ENCODE measurements at places on chromosomes 7 and 10.

- DNase-seq, result no peak
Observed at GRCh38 chr7:131548371-131548770, 8.1 kb downstream of the PODXL start.

GRCh38 chr7:138575897-138576428, 115.9 kb downstream of the TRIM24 start:
- no peak for DNase-seq

GRCh38 chr10:43905512-43906236, 257.0 kb upstream of the ZNF32 start:
- no peak for DNase-seq

DNA sequence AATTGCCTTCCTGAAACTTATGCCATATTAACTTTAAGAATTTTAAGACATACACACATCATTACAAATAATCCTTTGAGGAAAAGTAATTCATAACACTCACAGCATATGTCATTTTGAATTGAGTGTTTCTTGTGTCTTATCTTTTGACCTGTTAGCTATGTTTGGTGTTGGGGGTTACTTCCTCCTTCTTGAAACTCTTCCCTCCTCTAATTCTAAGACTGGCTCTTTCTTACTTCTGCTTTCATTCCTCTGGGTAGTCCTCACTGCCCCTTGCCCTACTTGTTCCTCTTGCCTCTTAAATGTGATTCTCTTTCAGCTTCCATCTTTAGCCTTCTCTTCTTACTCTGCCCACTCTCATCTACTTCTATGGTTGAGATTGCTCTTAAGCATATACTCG, 28.3 kb upstream of the PIP4K2A start:
- DNase-seq, result no peak

DNA sequence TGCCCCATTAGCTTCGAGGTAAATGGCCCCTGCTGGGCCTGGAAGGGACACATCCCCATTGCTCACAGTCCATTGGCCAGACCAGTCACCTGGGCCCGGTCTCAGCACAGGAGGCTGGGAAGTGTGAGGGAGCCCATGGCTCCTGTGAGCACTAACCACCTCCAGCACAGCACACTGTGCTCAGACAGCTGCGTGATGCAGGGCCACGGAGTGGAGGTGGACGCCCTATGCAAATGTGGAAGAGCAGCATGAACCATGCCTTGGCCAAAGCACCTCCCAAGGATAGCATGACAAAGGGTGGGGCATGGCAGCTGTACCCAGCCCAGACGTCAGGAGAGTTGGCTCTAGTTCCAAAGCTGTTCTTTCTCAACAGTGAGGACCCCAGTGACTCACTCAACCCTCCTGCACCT, 120.1 kb upstream of the ZMIZ1 start:
- DNase-seq, result peak; percentile 48

- no peak for DNase-seq
Observed at GRCh38 chr7:130272381-130273080, 5.9 kb downstream of the CPA2 start.

GRCh38 chr7:135597181-135597925, 39.6 kb downstream of the NUP205 start:
- no peak for DNase-seq

DNA sequence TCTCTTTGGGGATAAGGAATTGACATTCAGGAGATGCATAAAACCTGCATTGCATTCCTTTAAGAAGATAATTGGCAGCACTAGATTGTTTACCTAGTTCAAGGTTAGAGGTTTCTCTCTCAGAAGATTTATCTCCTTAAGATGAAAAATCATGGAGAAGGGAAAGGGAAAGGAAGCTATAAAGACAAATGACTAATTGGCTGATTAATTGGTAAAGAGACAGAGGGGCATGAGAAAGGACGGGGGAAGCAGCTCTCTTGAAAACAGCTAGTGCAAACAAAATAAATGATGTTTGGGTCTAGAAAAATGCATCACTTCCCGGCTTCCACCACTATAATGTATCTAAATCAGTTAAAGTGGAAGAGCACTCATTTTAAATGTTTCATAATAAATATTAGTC, 941.2 kb downstream of the XPNPEP1 start:
- no peak for DNase-seq

- DNase-seq, result no peak
Observed at GRCh38 chr7:73768641-73769480, 1.2 kb downstream of the CLDN3 start.

- no peak for DNase-seq
Observed at GRCh38 chr10:113169853-113170460, 219.9 kb downstream of the TCF7L2 start.

GRCh38 chr10:69801094-69801433, 642 bp upstream of the COL13A1 start:
- DNase-seq, result peak; percentile 92

- no peak for DNase-seq
Observed at GRCh38 chr10:112826018-112826697, 123.9 kb upstream of the TCF7L2 start.

GRCh38 chr7:20228654-20229053, 11.5 kb upstream of the MACC1 start:
- no peak for DNase-seq

GRCh38 chr10:6781133-6781770, 201.2 kb upstream of the PRKCQ start:
- DNase-seq, result no peak

DNA sequence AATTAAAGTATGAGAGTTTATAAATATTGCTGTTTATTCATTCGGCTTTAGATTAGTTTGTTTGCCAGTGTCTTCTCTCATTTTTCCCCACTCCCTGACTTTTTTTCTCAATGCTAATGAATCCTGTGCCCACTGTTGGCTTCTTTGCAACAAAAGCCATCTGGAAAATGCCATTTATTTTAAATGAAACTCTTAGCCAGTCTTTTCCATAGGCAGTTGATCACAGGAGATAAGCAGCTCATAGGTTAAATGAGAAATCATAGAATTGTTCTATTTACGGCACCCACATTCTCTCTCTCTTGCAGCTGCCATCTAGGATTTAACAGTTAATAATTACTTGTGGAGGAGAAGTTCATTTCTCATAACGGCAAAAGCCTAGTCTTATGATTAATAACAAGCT, 249.3 kb upstream of the POM121L12 start:
- DNase-seq, result no peak

DNA sequence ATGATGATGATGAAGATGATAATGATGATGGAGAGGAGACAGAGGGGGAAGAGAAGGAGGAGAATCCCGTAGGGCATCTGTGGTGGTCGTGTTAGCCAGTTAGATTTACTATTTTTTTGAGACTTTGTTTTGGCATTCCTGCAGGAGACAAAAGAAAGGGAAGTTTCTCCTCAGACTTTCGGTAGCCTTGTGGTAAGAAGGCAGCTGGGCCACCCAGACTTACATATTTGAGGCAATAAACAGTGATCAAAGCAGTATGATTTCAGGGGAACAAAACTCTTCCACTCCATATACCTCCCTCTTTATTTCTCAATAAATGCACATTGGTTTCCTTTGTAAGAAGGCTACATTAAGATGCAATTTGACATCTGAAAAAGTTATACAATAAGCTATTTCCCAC, 32.4 kb upstream of the BICC1 start:
- DNase-seq, result no peak

DNA sequence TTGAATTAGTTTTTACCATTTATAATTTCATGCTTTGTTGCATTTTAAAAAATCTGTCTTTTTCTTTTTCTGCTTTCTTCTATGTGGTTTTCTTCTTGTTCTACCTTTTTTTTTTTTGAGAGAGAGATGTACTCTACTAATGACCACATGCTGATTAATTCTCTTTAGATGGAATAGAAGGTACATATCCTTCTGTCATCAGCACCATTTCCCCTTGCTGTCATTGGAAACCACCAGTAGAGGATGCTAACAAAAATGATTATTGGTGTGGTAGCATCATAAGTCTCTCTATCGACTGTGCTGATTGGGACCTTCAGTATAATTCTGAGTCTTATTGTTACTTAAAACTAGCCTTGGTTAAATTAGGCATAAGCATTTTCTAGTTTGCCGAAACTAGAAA, 3.6 kb downstream of the ZEB1 start:
- DNase-seq, result no peak

- DNase-seq, result no peak
Observed at GRCh38 chr7:114923403-114923713, 1.5 kb downstream of the MDFIC start.

- no peak for DNase-seq
Observed at GRCh38 chr10:18082381-18082780, 57.8 kb upstream of the CACNB2 start.

GRCh38 chr7:72538856-72539255, 126.7 kb upstream of the CALN1 start:
- no peak for DNase-seq

DNA sequence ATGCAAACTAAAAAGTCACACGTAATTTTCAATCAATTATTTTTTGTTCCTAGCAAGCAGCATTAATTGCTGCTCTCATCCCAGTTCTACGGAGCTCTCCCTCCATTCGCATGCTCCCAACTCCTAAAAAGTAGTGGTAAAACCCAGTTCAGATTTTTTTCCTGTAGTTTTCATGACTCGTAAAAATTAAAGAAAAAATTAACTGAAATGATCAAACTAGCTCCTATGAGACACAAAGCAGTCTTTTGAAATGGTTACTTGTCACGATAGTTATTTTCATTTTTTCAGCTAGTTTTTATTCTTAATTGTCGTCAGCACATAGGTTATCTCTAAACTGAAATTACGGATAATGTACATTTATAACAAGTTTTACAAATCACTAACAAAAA, 1.8 kb downstream of the HNRNPA2B1 start:
- no peak for DNase-seq

- DNase-seq, result no peak
Observed at GRCh38 chr10:133045556-133046389, 42.0 kb upstream of the ADGRA1 start.

DNA sequence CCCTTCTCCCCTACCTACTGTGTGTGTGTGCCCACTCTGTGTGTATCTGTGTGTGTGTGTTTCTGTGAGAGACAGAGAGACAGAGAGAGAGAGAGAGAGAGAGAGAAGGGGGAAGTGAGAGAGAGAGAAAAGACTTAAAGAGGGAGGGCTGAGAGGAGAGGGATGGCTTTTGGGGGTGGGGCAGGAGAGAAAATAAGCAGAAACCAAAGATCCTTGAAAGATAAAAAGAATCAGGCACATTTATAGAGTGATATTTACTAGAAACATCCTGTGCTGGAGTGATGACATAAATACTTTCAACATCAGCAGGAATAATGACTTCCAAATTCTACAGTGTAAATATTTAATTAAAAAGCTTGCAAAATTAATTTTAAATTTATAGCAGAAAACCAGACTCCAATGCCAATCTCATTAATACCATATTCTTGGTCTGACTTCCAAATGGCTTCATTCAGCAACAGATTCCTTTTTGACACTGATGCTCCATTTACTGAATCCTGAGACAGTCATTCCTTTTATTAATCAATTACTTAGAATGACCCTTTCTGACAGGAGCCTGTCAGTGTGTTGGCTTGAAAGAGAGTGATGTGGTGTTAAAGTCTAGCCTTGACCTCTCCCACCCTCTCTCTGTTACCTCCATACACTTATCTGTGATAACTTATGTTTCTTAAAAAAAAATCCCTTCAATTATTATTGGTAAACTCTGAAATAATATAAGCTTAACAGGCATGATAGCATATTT, 41.7 kb upstream of the WNT2 start:
- DNase-seq, result no peak

GRCh38 chr10:33279811-33280602, 54.5 kb downstream of the NRP1 start:
- peak; percentile 37 for DNase-seq

DNA sequence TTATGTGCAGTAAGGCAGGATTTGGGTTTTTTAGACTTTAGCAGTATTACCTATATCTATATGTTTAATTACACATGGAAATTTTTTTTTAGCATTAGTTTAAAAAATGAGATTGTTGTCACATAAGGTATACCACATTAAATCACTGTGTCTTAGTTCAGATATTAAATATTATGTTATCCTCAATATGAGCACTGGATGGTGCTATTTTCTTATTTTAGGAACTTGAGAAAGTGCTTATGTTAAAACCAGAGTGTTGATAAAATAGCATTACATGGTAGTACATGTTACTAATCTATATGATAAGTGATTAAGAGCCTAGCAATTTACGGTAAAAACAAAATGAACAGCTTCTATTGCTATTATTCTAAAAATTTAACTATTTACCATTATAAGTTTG, 28.8 kb downstream of the MIOS start:
- peak; percentile 62 for DNase-seq

- peak; percentile 96 for DNase-seq
Observed at GRCh38 chr10:63666836-63667383, 145.7 kb downstream of the REEP3 start.

GRCh38 chr10:95467162-95467599, 94.0 kb downstream of the SORBS1 start:
- DNase-seq, result no peak

DNA sequence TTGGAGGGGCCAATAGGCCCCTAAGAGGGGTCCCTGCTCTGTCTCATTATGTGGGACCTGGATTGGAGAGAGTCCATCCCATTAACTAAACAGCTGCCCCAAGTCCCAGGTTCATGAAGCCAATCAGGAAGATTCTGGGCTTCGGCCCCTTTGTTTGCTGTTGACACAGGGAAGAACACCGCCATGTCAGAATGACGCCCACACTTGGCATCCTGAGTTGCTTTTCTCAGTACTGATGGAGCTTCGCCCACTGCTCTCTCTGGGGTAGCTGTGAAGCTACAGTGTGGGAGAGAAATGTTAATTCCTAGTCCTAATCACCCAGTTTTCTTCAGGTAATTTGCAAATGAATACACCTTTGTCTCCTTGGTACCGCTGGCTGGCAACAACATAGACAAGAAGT, 264.7 kb downstream of the GLRX3 start:
- no peak for DNase-seq

DNA sequence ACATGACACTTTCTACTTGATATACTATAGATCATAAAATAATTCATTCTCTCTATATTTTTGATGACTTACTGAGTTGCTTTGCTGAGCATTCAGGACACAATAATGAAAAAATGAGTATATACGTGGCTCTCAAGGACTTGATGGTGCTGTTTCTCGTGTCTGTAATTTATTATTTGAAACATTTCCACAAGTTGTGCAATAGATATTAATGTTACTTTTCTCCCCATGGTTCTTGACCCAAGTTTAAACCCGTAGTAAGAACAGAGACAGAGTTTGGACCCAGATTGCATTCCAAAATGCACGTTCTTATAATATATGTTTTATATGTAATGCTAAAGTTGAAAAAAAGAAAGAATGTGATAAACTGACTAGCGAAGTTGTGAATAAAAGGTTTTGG, 94.2 kb upstream of the FAM3C start:
- DNase-seq, result no peak

DNA sequence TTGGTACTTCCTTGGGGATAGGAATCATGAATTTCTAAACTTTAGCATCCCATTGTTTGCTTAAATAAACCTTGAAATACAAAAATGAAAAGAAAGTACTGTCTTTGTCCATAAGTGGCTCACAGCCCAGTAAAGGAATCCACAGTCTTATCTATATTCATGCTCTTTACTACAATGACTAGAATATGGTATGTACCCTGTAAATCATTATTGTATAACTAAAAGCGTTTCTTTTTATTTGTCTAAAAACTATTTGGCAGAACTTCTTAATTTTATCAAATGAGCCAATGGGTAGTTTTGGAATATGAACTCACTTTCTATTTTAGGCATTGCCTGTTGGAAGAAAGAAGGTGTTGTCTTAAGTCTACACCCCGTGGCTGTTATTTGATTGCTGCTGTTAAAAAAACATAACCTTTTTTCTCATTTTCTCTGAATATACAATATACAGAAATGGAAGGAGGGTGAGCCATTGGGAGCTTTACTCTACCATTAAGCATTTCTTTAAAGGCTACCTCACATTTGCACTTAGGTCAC, 12.4 kb upstream of the STRIP2 start:
- no peak for DNase-seq

Measured in PC-3 (cell line).